ENCODE measurements at places on chromosomes 1 and 21.
A peak's percentile ranks its signal among the peaks of the same experiment; 100 is the strongest.

GRCh38 chr1:225691861-225692516 lies 39.1 kb upstream of the ENAH start:
- no peak for DNase-seq

GRCh38 chr1:239112101-239112935 lies 274.1 kb upstream of the CHRM3 start:
- DNase-seq = no peak

DNA sequence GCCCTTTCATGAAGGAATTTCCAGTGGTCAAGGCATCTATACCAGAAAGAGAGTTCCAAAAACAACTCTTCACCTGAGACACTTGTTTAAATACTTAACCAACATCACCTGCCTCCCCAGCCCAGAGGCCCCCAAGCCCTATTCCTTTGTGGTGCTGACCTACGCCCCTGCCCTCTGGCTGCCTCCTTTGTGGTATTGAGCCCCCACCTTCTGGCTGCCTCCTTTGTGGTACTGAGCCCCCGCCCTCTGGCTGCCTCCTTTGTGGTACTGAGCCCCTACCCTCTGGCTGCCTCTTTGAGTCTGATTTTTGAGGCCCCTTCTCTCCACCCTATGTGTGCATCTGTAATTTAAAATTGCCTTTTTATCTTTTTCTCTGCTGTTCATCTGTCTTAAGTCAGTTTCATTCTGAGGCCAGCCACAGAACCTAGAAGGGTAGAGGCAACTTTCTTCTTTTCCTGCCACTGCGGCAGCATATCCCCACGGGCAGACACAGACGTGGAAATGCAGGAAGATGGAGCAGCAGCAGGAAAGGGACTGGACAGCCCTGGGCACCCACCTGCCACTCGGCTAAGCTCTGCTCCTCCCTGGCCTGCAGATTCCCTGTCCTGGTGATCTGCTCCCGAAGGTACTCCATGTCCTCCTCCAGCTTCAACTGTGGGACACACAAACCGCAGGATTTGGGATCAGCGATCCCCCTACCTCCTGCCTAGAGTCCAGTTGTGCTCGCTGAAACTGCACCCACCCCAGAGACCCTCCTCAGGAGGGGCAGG lies 3.2 kb downstream of the TRIM17 start:
- no peak for DNase-seq

GRCh38 chr1:67339623-67340343 lies 32.1 kb downstream of the IL12RB2 start:
- no peak for DNase-seq

DNA sequence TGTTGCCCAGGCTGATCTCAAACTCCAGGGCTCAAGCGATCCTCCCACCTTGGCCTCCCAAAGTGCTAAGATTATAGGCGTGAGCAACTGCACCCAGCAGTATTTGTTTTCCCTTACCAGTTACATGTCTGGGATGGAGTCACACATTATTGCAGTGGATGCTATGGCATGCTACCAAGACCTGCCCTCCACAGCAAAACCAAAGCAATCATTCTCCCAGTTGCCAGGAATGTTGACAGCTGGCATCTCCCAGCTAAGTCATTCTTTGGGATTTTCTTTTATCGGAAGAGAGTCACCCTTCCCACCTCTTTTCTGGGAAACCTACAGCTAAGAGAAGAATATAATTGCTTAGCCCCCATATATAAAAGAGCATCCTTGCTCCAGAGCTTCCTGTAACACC lies 49.4 kb upstream of the RGS7 start:
- no peak for DNase-seq

GRCh38 chr1:21337454-21337927 lies 47.2 kb upstream of the ECE1 start:
- no peak for DNase-seq

GRCh38 chr1:212228591-212229119 lies 56.6 kb upstream of the PPP2R5A start:
- no peak for DNase-seq

DNA sequence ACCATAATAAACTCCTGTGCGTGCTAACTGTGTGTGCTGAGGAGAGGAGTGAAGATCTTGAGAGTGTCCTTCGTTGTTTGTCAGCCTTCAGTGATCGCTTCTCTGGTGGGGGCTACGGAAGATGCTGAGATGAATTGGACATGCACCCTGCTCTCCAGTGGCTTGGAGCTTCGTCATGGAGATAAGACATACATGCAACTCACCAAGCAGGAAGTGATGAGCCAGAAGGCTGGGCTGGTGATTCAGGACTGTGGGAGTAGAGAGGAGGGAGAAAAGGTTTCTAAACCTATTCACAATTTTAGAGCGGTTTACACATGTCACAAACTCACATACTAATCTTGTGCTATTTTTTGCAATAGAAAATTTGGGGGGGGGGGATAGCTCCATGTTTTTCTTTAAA lies 128.9 kb upstream of the ADAR start:
- DNase-seq = no peak

- no peak for DNase-seq
Measured at GRCh38 chr1:115063228-115063901, 25.9 kb downstream of the TSPAN2 start.

GRCh38 chr21:15840406-15840805 lies 110.6 kb downstream of the USP25 start:
- no peak for DNase-seq

DNA sequence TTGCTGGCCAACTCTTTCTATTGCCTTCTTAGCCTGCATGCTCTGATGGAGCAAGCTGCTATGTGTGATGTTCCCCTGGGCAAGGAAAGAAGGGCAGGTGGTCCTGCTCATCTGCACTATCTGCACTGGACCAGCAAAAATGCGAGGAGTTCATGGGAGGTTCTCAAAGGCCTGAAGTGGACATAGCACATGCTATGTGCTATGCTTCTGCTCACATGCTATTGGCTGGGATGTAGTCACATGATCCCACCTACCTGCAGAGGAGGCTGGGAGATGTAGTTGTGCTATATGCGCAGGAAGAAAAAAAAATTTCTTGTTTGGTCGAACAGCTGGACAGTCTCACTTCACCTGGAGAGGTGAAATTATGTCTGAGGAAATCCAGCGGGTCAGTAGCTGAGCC lies 587.7 kb downstream of the MATN1 start:
- no peak for DNase-seq

DNA sequence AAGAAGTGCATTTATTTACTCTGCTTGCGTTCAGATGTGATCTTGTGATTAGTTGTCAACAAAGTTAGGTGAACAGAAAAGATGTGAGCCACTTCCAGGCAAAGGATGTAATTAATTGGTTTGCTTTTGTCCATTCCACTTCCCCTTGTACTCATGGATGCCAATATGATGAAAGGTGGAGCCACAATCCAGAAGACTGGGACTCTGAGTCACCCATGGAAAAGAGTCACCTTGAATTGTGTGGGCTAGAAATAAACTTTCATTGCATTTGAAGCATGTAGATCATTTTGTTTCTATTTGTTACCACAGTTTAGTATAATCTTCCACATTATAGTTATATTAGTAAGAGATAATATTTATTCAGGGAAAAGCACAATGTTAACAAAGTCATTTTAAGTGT lies 684.2 kb downstream of the LTN1 start:
- DNase-seq = no peak

GRCh38 chr1:38005195-38006007 lies at the start of gene FHL3:
Gene FHL3, minus strand, starts transcription at chr1:38005514. Its CDS starts 6,102 bp downstream, at chr1:37999412.
- peak; percentile 63 for DNase-seq

DNA sequence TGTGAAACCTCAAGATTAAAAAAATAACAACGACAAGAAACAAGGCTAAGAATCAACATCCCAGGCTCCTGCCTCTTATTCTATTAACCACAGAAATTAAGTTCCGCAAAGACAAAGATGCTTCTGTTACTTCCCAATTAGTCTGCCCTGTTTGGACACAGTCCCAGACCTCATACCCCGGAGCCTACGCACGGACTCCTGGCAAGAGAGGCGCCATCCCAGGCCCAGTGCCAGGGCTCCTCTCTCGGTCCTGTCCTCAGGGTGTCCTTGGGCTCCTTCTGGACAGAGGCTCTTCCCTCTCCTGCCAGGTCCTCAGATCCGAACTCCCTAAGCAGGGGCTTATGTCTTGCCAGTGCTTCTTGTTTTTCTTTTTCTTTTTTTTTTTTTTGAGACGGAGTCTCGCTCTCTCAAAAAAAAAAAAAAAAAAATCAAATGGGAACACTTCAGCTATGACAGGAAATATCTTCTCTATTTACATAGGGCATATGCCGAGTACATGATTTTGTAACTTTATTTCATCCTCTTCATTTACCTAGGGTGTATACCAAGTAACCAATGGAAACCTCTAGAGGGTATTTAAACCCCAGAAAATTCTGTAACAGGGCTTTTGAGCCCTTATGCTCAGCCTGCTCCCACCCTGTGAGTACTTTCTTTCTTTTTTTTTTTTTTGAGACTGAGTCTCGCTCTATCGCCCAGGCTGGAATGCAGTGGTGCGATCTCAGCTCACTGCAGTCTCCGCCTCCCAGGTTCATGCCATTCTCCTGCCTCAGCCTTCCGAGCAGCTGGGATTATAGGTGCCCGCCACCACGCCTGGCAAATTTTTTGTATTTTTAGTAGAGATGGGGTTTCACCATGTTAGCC lies 11.7 kb upstream of the ENO1 start:
- DNase-seq = peak; percentile 48

- no peak for DNase-seq
Measured at GRCh38 chr1:246893191-246893939, 38.4 kb downstream of the AHCTF1 start.

GRCh38 chr21:45026826-45027225 lies 47.6 kb upstream of the ADARB1 start:
- no peak for DNase-seq

DNA sequence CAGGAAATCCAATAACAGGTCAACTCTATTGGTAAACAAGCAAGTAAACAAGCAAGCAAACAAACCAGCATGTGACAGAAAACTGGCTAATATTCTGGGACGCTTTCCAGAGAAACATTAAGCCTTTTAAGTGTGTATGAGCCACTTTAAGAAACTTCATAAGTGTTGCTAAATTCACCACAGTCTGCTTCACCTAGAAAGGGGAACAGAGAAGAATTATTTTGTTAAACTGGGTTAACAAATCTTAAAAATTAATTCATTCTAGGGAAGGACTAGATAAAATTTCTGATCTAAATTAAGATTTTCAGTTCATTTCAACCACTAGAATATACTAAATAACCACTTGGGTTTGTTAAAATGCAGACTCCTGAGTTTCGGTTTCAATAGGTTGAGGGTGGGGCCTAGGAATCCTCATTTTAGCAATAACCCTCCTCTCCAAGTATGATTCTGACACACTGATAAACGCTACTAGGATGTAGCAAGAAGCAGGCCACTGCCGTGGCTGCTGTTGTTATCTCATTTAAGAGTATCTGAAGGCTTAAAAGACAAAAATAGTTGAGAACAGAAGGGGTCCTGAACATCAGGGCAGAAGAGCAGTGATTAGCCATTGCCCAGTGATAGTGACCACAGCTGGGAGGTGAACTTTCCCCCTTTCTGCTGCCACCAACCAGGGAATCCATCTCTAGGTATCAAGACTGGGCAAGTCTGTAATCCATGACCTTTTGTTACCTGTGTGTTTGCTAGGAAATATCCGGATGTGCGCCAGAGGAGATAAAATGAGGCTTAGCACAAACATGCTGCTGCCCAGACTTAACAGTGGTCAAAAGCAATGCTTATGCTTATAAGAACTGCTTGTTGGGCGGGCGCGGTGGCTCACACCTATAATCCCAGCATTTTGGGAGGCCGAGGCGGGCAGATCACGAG lies 11.2 kb downstream of the CREG1 start:
- DNase-seq = no peak

GRCh38 chr21:28608646-28609045 lies 384.0 kb downstream of the LTN1 start:
- DNase-seq = no peak

- DNase-seq = peak; percentile 56
Measured at GRCh38 chr1:235917267-235917811, 50.6 kb upstream of the LYST start.

GRCh38 chr1:23558872-23559135 lies 497 bp downstream of the ID3 start:
- DNase-seq = no peak

- no peak for DNase-seq
Measured at GRCh38 chr1:208157769-208158168, 86.4 kb downstream of the PLXNA2 start.

DNA sequence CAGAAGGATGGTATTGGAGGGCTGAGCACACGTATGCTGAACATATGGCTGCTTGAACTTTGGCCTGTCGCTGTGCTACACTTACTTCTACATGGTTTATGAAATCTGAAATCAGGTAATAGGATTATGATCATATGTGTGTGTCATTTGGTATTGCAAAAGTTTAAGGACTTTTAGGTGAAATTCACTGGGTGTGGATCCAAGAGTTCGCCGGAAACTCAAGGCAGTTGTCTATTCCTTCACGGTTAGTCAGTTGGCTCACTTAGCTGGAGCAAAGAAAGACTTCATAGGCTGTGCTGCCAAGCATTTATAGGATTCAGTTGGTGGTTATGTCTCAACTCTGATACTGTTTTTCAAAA lies 927 bp downstream of the UAP1 start:
- DNase-seq = no peak

- DNase-seq = no peak
Measured at GRCh38 chr1:84827976-84828375, 65.0 kb downstream of the LPAR3 start.

GRCh38 chr1:86704972-86705664 lies 742 bp downstream of the SH3GLB1 start:
- peak; percentile 66 for DNase-seq

DNA sequence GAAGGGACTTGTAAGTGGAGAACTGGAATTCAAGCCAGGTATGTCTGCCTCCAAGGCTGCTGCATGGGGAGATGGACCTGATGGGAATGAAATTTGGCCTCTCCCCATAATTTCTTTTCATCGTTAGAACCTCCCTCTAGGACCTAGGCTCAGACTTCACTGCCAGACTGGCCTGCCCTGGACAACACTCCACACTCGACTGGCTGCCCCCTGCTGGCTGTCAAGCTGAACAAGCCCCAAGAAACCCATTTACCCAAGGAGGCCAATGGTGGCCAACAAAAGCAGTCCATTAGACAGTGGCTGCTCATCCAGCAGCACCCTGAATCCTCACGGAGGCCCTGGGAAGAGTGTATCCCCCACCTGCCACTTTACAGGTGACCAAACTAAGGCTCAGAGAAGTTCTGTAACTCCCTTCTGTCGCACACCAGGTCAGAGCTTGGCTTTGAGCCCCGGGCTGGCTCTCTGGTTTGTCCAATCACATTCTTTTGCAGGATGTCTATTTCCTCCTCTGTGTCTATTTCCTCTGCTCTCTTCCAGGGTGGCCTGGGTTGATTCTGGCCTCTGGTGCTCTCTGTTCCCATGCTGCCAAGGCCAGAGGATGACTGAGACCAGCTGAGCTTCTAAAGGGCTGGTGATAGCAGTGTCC lies 3.8 kb downstream of the RNF186 start:
- DNase-seq = peak; percentile 61

DNA sequence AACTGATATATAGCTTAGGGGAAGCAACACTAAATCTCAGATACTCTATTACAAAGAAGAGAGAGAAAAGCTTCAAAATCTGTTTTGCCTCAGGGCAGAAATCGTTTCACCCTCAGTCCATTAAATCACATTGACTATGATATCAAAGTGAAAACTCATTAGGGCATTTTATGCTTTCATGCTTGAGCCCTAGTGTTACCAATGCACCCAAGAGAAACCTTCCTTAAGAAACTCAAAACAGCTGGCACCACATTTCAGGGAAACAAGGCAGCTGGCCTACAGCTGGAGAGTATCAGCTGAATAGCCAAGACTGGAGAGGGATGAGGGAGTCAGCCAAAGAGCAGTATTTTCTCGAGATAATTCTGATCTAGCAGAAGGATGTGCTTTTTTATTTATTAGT lies 14.9 kb downstream of the COLGALT2 start:
- no peak for DNase-seq

- peak; percentile 27 for DNase-seq
Measured at GRCh38 chr1:171486048-171486519, 754 bp downstream of the PRRC2C start.

- DNase-seq = no peak
Measured at GRCh38 chr1:202967684-202968281, 726 bp upstream of the CYB5R1 start.
